ENCODE measurements at places on chromosomes 3 and 15.

DNA sequence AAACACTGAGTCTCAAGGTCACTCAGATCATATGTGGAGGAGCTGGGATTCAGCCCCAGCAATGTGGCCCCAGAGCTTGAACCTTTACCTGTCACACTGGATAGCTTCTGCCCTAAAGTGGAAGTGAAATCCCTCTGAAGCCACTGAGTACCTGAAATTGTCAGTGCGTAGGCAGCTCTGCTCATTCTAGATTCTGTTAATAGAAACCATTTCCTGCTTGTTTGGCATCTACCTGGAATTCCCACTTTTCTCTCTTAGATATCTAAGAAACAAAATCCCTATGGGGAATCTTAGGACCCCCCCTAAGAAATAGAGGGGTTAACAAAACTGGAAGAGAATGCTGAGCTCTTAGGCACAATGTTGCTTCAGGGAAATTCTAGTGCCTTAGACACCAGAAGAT, 29.8 kb downstream of the FBXL22 start:
- no peak for DNase-seq

- DNase-seq: no peak
Observed at GRCh38 chr15:50176869-50177268, 5.1 kb upstream of the SLC27A2 start.

DNA sequence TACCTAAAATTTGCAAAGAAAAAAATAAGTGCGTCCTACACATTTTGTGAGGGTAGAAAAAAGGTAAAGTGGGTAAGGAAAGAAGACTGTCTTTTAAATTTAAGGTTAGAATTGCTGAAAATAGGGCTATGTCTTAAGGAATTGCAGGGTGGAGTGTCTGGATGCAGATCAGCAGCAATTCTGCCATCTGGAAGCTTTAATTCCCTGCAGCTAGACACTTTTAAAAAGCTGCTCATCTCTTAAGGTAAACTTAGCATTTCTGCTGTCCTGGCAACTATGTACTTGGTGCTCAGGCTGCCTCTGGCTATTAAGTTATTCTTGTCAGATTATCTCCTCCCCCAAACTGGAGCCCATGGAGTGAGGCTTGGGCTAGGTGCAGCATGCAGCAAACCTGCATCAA, 420.2 kb downstream of the SI start:
- DNase-seq: no peak

DNA sequence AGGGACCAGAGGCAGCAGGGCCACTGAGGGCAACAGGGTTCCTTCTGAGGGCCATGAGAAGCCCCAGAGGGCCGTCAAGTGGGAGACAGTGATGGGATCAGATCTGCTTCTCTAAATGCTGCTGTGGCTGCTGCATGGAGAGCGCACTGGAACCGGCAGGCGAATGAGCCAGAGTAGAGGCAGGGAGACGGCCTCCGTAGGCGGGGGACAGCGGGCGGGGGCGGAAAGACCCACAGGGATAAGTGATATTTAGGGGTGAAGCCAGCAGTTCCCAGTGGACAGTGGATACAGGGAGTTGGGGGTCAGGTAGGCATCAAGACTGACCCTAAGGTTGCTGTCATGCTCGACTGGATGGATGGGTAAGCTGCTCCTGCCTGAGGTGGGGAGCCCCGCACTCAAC, 45.0 kb downstream of the GLDN start:
- DNase-seq: no peak

DNA sequence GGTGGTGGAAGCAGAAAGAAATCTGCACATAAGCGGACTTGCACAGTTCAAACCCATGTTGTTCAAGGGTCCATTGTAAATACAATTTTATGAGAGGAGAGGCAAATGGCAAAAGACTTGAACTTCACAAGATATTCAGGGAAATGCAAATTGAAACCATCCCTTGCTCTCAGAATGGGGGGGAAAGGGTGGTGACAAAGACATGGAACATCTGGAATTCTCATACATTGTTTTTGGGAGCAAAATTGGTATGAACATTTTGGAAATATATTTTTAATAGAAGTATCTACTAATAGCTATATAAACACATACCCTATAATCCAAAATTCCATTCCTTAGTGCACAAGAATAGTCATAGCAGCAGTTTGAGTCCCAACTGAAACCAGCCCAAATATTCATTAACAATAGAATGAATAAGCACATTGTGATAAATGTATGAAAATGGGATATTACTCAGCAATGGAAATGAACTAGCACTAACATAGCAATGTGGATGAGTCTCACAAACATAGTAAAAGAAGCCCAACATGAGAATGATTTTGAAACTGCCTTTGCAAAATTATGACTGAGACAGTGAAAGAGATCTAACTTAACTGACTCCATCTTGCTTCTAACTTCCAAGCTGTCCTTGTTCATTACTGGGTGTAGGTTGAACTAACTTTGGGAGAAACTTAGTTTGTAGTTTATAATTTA, 77.2 kb downstream of the CD200R1L start:
- DNase-seq: no peak

DNA sequence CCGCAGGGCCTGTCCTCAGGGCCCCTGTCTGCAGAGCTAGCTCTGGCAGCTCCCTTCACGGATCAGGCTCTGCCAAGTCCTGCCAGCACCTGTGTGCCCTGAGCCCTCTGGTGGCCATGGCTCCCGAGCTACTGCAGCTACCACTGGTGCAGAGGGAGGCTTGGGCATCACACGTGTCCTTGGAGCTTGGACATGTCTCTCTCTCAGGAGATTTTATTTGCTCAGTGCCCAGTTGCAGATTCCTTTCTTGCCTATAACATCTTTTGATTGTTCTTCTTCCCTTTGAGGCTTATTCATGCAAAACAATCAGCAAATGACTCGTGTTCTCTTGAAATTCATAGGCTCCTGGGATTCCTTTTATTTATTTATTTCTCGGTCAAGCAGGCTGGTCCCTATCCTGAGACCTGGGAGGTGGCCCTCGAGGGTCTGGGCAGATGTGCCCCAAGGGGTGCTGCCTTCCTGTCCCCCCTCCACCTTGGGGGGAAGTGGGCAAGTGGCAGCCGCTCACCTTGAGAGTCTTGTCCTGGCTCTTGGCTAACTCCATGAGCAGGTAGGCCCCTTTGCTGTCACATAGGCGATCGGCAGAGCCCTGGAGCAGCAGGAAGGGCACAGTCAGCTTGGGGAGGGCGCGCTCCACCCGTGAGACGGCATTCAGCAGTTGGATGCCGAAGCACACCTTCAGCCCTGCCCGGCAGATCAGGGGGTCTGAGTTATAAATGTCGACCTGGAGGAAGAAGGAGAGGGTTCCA, 21.9 kb downstream of the ABTB1 start:
- peak; percentile 44 for DNase-seq

DNA sequence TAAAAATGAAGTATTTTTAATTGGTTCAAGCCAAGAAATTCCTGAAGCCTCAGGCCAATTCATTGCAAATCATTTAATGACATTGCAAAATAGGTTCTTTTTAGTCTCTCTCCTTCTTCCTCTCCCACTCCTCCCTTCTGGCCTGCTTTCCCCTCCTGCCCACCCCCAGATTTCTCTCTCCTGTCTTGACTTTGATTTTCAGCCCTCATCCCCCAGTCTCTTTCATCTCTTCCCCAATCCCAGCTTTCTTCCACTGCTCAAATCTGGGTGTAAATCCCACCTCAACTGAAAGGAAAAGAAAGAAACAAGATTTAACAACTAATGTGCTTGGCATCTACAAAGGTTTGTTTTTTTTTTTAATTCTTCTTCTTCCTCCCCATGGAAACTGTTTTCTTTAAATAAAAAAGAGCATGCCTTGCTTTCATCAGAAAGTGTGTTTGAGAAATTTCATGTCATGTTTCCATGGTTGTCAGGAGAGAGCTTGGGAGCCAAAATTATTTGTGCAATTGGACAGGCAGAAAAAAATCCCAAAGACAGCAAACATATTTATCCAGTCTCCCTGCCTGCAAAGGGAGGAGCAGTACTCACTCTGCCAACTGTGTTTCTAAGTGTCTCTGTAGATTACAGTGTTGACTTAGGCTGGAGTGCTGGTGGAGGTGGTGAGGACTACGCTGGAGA, 50.4 kb downstream of the BOC start:
- DNase-seq: no peak

- DNase-seq: no peak
Observed at GRCh38 chr15:45133561-45133920, 3.7 kb downstream of the DUOX1 start.

GRCh38 chr15:80970018-80970657, 19.5 kb downstream of the MESD start:
- peak; percentile 73 for DNase-seq

- no peak for DNase-seq
Observed at GRCh38 chr3:29293421-29293820, 12.6 kb downstream of the RBMS3 start.

- DNase-seq: no peak
Observed at GRCh38 chr3:109608574-109608973, 271.2 kb upstream of the DPPA4 start.

GRCh38 chr3:30470496-30470895, 135.9 kb upstream of the TGFBR2 start:
- DNase-seq: no peak

DNA sequence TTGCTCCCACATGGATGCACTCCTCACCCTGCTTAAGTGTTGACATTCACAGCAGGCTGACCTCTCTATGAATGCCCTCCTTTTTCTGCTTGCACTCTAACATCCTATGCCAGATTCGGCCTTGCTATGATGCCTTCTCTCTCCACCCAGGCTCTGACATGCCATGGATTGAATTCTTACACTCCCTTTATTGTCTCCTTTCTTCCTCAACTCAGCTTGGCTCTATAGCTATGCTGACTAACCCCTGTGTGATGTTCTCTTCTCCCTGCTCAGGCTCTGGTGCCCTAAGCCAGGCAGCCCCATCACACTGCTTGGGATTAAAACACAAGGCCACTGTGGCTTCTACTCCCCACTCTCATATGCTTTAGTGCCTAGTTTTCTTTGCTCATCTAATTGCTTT, 563.7 kb downstream of the NSUN3 start:
- no peak for DNase-seq

- no peak for DNase-seq
Observed at GRCh38 chr15:68862415-68862814, 41.7 kb upstream of the ANP32A start.

DNA sequence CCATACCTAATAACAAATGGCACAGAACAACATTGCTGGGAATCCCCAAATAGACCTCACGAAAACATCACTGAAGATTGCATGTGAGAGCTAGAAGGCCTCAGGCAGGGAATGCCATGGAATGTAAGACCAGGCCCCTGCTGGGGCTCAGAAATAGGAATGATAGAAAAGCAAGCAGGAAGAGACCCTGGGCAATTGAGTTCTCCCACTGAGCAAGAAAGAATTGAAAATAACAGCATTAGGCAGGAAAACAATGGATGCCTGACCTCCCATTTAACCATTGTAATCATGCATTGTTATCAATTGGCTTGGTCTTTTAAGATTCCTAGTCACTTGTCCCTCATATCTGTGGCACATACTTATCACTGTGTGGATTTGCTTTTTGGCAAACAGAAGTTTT, 581.6 kb downstream of the FHIT start:
- no peak for DNase-seq

- DNase-seq: no peak
Observed at GRCh38 chr15:60382773-60383674, 14.8 kb downstream of the ANXA2 start.

GRCh38 chr3:168608926-168609325, 513.2 kb upstream of the GOLIM4 start:
- no peak for DNase-seq

DNA sequence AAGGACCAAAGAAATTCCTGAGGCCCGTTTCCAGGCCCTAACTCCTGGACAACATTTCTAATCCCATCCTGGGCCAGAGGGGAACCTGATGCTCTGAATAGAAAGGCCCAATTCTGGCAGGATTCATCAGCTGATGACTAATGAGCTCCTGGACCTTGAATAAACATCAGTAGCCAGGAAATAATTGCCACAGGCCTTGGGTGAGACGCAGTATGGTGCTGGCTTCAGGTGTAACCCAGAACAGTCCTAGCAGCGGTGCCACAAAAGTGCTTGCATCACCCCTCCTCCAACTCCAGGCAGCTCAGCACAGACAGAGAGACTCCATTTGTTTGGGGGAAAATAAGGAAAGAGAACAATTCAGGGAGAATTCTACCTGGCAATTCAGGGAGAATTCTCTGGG, 184.7 kb upstream of the POU1F1 start:
- DNase-seq: no peak

DNA sequence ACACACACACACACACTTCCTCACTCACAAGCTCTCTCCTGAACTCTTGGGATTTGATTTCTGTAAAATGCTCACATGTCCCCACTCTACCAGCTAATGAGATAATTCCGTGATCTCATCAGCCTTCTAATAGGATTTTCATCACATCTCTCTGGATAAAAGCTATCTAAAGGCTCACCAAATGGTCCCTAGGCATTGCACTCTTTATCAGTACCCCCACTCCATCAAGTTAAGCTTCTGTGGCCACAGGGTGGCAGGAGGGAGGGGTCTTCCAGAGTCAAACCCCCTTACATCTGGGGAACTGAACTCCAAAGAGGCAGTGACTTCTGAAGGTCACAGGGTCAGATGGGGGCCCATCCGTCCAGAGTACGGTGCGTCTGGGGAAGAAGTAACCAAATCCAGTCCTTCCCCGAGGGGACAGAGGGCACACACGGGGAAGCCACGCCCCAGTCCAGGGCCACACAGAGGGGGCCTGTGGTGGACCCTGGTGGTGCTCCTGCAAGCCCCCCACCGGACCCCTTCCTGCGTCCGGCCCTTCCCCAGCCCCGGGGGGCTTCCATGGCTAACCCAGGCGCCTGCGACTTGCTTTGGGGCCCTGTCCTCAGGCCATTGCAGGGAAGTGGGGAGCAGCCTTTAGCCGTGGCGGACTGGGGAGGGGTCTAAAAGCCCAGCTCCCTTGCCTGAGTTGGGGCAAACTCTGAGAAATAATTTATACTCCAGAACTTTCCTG, 25.5 kb downstream of the CPN2 start:
- no peak for DNase-seq

DNA sequence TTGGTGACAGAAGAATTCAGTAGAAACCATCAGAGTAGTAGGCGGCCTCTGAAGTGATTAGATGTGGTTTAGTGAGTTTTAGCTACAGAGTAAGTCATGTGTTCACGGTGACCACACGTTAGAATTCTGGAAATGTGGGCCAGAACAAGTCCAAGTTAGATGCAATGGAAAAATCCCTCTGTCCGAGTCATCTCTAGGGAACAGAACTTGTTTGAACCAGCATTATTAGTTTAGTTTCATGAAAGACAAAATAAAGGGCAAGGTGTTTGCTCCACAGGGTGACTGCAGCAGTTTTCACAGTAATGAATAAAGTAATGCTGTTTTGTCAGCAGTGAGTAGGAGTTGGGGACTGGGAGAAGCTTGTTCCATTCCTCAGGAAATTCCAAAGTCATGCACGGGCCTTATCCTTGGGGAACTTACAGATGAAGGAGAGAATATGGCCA, 100.2 kb downstream of the CGNL1 start:
- DNase-seq: no peak
